ENCODE measurements at places on chromosomes 1 and 21.

DNA sequence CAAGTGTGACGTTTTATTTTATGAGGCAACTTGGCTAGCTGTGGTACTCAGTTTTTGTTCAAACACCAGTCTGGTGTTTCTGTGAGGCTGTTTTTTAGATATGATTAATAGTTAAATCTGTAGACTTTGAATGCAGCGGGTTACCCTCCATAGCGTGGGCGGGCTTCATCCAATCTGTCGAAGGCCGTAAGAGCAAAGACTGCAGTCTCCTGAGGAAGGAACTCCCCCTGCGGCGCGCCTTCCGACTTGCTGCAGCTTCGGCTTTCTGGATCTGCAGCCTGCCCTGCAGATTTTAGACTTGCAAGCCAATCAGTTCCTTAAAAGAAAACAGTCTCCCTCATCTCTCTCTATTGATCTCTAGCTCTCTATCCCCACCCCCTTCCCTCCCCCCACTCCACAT, 4.2 kb upstream of the ZNF496 start:
- DNase-seq, result peak; percentile 42

GRCh38 chr21:45427331-45428271, 22.6 kb downstream of the COL18A1 start:
- peak; percentile 63 for DNase-seq

GRCh38 chr1:24641646-24642151, 1.4 kb upstream of the SRRM1 start:
- peak; percentile 49 for DNase-seq

DNA sequence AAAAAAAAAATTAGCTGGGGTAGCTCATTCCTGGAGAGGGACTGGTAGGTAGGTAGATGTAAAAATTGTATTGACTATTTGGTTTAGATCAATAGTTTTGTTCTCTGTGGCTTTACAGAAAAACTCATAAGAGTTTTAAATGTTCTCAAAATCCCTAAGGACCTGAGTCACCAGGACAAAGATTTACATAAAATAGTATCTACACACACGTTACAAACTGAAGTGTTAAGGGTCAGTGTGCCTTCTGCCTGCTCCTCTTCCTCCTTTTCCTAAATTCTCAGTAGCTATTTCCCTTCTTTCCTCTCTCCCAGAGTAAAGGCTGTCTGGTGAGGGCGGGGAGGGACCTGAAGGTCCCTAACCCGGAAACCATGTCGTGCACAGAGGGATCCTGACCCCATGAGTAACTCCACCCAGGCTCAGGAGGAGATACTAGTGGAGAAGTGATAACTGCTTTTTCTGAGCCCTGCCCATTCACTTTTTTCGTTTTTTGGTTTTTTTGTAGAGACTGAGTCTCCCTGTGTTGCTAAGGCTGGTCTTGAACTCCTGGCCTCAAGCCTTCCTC, 8.1 kb downstream of the PLEKHM2 start:
- no peak for DNase-seq

DNA sequence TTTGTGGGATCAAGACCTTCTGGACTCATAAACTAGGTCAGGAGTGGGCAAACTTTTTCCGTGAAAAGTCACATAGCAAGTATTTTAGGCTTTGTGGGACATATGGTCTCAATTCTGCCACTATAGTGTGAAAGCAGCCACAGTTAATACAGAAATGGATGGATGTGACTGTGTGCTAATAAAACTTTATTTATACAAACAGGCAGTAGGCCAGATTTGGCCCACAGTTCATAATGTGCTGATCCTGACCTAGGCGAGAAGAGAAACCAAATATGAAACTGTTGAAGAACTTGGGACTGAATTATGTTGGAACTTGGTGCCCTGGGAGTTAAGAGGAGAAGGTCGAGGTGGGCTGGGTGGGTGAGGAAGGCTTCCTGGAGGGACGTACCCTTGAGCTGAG, 17.1 kb downstream of the PADI3 start:
- no peak for DNase-seq

DNA sequence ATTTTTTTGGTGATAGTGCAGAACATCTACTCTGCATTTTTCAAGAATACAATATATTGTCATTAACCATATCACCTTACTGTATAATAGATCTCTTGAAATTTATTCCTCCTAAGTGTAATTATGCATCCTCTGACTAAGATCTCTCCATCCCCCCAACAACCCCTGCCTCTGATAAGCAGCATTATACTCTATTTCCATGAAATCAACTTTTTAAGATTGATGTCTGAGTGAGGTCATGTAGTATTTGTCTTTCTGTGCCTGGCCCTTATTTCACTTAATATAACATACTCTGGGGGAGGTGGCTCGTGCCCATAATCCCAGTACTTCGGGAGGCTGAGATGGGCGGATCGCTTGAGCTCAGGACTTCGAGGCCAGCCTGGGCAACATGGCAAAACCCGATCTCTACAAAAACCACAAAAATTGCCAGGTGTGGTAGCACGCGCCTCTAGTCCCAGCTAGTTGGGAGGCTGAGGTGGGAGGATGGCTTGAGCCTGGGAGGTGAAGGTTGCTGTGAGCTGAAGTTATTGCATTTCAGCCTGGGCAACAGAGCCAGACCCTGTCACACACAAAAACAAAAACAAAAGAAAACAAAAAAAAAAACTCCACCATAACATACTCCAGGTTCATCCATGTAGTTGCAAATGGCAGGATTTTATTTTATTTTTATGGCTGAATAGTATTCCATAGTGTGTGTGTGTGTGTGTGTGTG, 5.7 kb downstream of the ACOT11 start:
- DNase-seq, result no peak

DNA sequence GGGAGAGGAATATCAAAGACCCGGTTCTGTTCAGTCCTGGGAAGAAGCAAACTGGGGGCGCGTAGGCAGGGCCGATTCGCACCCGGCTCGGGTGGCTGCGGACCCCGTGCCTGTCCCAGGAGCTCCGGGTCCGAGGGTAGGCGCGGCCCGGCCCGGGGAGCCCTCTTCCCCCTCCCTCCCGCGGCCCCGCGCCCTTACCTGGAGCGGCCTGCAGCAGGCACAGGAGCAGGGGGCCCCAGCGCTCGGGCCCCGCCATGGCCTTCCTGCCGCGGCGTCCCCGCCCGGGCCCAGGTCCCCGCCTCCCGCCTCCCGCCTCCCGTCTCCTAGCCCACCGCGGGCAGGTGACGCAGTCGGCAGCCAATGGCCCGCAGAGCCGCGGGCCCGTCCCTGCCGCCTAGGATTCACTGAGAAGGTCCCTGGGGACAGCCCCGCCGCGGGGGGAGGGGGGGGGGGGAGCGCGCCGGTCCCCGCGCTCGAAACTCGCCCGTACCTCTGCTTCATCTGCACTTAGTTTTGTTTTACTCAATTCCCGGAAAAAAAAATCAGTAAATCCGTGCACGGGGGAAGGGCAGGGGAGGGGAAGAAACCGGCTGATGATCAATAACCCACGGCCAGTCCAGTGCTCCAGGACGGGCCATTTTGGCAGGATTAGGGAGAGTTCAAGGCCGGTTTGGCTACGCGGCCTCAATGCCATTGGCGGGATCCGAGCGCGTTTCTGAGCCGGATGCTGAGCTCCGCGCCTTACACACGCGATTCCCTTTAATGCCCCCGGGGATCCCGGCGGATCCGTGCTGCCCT, at the start of gene IFNLR1:
IFNLR1 (minus strand) TSS at position 297 of the 798 bp plus-strand sequence; CDS start at position 256, 41 bp downstream.
- peak; percentile 79 for DNase-seq

DNA sequence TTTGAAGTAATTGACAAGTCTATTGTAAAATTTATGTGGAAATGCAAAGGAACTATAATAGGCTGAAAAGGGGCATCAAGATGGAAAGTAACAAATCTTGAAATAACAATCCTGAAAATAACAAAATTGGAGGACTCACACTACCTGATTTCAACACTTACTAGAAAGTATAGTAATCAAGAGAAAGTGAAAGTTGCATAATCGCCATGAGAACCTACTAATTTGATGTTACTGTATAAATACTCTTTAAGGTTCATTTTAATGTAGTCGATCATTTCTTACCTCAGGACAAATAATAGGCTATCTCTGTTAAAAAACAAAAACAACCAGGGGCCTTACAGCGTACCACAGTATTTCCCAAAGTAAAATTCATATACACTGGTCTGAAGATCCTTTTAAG, 71.7 kb downstream of the EDEM3 start:
- no peak for DNase-seq
